ENCODE measurements at places on chromosomes 7 and 10.
A peak's percentile ranks its signal among the peaks of the same experiment; 100 is the strongest.

GRCh38 chr7:23471106-23471859 lies 992 bp upstream of the IGF2BP3 start:
- DNase-seq: no peak

DNA sequence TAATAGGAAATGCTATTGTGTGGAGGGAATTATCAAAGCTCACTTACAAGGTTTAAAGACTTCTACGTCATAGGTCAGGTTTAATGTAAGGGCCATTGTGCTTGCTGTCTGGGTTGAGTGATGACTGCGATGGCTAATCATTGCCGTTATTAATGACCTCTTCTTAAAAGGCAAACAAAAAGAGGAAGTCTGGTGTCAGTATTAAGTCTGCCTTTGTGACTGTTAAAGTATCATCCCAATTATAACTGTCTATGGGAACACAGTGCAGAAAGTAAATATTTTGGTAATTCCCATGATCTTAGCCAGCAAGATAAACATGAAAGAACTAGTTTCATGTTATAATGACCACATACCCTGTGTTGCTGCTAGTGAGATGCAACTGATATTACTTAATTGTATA lies 382.4 kb downstream of the BBS9 start:
- DNase-seq: no peak

DNA sequence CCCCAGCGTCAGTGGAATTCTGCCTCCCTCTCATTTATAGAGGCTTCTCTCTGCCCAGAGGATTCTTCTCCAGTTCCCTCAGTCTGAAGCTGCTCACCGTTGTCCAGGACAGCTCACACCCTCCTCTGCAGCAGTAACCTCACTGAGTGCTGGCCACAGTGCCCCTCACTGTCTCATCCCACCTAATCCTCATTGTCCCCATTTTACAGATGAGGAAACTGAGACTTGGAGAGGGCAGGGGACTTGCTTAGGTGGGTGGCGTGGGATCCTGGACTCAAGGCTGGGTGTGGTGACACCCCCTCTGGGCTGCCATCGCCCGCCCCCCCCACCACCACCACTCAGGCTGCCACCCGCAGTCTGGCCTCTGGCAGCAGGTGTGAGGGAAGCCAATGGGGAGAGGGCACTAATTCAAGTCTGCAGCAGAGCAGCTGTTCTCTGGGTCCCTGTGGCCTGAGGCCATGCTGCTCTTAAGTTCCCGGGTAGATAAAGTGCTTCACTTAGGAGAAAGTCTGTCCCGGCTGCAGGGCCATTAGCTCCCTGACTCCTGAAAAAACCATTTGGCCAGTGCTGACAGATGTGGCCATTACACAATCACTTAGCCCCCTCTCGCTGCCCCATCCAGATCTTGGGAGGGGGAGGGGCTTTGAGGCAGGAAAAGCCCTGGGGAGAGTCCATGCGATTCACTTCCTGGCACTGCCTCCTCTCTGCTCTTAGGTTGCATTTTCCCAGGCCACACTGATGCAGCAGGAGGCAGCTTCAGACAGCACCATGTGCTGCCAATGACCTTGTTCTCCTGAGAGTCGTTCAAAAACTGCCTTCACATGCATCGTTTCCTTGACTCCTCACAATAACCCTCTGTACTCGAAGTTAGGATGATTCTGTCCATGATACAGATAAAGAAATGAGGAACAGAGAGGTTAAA lies 36.3 kb downstream of the DRGX start:
- no peak for DNase-seq

DNA sequence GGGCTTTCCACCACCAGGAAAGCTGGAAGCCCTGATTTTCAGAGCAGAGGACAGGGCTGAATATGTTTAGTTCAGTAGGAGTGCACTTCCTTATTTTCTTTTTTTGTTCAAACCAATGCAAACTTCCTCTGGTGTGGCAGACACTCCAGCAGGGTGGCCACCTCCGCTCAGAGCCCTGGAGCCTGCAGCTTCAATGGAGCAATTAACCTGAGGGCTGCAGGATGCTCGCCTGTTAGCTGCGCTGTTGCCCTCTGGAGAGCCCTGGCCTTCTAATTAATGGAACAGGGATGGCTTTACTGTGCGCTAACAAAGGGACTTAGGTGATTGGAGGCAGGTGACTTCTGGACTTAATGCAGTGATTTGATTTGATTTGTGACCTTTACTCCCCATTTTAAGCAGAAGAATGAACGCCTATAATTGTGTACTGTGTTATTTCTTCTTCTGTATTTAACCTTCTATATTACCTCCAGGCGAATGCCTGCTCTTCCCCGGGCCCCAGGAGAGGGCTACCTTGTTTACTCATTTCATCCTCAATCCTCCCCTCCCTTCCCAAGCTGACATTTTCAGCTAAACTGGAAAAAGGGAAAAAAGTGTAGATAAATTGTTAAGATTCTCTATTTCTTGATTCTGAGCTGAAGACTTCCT lies 123.0 kb upstream of the CTBP2 start:
- DNase-seq: no peak

DNA sequence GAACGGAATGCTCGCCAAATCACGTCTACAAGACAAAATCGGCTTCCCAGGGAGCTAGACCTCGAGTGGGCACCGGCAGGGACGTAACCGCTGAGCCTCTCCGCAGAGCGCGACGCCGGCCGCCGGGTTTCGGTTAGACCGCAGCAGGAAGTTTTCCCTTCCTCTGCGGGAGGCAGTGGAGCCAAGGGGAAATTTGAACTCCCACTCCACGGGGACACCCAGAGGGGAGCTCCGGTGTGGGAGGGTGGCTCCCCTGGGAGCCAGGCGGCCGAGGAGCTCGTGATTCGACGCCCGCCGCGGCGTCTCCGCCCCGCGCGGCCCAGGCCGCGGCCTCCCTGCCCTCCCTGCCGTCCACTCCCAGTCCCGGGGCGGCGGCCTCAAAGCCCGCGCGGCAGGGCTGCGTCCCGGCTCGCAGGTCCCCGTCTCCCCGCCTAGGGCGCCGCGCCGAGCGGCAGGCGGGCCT lies 426 bp downstream of the SYPL1 start:
- peak; percentile 4 for DNase-seq

DNA sequence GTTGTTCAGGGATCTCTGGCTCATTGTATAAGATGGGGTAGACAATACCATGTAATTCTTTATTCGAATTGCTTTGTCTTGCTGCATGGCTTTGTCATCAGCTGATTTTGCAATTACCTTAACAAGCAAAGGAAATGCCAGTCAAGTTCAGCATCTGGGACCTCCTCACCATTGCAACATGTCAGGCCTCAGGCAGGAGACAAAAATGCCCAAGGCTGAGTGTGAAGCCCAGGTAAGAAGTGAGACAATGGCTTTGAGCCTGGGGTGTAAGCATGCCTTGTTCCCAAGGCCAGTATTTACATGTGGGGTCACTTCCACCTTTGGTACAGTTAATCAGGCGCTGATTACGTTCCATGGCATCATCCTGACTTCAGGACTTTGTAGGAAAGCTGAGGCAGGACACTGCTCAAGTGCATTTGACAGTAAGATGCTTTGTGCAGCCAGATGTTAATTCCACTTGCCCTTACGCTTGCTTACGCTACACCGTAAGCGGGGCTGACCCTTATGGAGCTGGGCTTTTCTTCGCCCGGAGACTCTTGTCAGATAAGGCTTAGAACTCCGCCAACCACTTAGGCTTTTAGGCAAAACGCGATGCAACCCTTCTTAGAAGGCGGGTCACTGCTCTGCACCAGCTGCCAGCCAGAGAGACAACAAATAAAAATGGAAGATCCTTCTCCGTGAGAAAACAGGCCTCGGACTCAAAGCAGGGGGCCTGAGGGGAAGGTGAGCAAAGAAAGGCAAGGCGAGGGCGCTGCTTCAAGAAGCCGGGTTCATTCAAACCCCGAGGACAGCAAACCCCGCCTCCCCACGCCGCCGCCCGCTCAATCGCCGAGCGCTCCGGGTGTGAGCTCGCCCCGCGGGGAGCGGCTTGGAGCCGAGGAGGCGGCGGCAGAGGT lies 1.3 kb upstream of the SP4 start:
- DNase-seq: no peak

GRCh38 chr7:92423710-92424131 lies 23.6 kb upstream of the GATAD1 start:
- DNase-seq: no peak

DNA sequence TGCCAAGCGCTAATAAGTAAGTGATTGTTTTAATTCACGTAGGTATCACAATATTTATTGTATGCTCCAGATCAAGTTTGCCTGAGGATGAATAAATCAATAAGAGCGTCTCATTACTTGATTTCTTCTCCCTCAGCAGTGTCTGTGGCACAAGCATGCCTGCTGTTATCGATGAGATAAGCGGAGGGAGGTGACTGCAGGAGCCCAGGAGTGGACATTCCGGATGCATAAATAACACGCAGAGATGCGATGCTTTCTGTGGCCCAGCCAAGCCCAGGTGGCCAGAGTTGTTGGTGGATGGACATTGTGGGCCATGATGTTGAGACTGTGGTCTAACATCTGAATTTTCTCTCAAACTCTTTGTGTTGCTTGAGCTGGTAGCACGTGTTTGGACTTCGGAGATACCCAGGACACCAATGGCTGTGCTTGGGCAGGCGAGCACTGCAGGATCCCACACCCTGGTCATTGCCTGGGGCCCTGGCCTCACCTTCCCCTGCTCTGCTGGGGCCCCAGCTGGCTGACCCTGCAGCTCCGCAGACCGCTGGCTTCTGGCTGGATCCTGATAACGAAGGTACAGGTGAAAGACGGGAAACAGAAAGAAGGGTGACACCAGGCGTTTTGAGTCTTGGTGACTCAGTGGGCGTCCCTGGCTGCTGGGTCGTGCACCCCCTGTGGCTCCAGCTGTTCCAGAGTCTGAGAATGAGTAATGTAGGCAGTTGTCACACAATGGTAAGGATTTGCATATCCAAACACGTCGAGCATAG lies 31.2 kb upstream of the MNX1 start:
- no peak for DNase-seq

- no peak for DNase-seq
Observed at GRCh38 chr10:8913720-8914119, 859.2 kb downstream of the GATA3 start.

DNA sequence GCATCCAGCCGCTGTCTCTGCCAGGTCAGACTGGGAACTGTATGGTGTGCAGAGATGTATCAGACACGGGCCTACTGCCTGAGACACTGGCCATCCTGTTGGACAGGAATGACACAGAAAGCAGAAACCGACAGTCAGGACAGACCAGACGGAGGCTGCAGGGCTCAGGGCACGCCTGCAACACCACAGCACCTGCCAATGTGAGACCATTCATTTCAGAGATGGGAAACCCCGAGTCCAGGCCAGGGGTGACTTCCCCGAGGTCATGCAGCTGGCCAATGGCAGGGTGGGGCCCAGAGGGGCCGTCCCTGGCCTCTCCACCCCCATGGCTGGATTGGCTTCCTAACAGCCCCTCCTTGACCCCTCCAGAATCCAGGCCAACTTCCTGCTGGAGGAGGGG lies 34.7 kb downstream of the GRID1 start:
- DNase-seq: no peak

DNA sequence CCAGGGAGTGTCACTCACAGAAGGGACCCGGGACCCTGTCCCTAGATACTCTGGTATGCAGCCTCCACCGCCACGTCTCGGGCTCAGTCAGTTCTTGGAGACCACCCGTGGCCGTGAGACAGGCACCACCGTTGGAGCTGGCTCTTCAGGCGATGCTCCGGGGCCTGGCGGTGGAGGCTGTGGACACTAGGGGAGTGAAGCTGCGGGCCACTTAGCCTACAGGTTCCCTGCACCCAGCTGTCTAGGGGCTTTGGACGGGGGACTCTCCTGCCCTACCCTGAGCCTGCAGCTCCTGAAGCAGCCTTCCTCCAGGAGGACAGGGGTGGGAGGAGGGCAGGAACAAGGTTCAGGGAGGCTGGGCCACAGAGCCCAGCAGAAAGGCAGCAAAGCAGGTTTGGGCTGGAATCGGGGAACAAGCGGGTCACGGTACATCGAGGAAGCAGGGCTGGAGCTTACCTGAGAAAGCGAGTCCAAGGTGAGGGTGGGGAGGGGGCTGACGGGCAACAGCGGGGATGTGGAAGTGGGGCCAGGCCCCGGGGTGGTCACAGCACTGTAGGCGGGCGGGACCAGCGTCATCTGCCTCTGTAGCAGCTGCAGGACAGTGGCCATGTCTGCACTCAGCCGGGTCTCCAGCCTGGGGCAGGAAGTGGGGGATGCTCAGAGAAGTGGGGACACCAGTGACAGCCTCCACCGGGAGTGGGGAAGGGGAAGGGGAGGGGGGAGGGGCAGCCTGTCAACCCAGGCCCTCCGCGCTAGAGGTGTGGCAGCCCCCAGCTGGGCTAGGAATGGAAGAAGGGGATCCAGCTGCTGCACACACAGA lies 31.5 kb downstream of the KCNH2 start:
- DNase-seq: no peak

DNA sequence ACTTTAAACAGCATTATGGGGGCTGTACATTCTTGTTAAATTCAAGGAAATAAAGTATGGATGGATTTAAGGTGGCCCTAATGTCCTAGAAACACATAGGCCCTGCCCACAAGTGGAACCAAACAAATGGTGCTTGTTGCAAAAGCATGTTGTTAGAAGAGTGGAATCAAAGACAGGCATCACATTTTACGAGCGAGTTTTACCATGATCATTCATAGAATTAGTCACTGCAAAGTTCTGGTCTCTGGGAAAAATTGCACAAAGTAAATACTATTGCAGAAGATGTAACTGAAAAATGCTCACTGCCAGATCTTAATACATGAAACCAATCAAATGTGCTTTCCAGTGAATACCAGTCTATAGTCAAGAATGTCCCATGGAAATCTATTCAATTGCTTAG lies 677.1 kb downstream of the PARD3 start:
- no peak for DNase-seq

GRCh38 chr10:28411648-28412047 lies 108.8 kb upstream of the MPP7 start:
- DNase-seq: peak; percentile 15

DNA sequence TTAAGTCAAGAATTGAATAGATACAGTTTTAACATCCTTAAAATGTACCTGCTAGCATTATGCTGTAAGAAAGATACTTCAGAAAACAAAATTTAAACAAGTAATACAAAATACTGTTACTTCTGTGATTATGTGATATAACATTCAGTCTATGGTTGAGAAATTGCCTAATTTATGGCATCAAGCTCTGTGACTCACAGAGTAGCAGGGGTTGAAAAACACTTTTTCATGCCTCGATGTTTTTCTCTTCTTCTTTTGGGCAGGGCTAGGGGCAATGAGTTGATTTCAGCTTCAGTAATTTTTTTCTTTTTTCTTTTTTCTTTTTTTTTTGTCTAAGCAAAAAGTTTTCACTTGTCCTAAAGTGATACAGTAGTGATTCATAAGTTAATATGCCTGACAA lies 209.2 kb downstream of the MBL2 start:
- no peak for DNase-seq

DNA sequence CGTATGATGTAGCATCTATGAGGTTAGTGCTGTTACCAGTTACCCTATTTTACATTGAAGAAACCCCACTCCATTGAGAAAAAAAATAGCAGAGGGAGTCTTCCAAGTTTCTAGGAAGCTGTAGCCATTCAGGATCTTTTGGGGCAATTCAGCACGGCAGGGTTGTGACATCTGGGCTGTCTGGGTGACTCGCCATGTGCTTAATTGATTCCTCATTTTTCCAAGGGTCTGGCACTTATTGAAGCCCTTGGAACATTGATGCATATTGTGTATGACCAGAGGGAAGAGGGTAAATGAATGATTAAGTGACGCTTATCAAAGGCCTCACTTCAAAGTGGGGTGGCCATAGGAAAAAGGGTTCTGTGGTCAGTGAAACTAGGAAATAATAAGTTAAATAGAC lies 248.7 kb downstream of the ARHGAP12 start:
- no peak for DNase-seq

GRCh38 chr10:121404611-121405010 lies 193.6 kb downstream of the FGFR2 start:
- no peak for DNase-seq

GRCh38 chr10:44575601-44576380 lies 190.9 kb upstream of the CXCL12 start:
- no peak for DNase-seq

Measured in stimulated activated CD4-positive, alpha-beta T cell treated with anti-CD3 and anti-CD28 coated beads, Interleukin-15, amount 100 ng/mL, for 48 hours (primary cell).